ENCODE measurements at places on chromosomes 12 and 14.

DNA sequence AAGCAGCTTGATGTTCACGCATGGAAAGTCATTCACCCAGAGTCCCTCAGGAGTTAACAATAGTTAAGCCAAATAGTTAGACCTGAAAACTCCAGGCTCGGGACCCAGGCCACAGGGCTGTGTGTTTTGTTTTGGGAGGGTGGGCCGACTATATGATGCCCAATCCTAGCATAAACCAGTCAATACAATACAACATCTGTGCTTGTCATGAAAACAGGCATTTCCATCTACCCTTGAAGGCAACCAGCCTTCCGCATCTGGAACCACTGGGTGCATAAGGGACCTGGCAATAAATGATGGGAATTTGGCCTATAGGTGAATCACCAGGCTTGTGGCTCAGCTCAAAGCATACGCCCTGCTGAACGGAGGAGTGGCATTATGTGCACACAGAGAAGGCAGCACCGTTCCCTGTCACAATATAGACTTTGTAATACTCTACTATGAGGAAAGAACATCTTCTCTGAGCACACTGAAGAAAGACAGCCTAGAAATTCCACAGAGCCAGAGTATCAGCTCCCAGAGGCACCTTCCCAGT lies 91.0 kb upstream of the FOXN3 start:
- no peak for DNase-seq

DNA sequence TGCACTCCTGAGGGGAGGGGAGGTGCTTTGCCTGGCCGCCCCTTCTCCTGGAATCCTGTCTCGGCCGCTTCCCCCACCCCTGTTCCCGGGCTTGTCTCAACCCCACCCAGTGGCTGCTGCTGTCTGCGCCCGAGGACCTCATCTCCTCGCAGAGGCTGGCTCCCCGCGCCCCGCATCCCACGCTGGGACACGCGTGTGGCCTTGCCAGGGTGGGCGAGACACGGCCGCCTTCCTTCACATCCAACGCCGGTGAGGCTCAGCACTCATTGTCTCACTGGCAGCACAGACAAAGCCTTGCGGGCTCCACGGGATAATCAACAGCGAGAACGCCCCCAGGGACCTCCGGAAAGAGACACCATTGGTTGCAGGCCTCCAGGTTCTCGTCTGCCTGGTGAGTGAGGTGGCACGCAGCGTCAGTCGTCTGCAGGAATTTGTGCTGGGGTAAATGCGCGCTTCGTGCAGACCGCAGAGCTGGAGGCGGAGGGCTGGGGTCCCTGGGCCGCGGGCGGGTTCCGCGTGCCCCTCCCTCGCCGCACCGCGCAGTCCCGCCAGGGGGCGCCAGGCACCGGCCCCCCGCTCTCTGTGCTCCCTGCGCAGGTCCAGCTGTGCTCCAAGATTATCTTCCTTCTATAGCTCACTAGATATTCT lies 26.8 kb downstream of the CCDC177 start:
- DNase-seq, result no peak

DNA sequence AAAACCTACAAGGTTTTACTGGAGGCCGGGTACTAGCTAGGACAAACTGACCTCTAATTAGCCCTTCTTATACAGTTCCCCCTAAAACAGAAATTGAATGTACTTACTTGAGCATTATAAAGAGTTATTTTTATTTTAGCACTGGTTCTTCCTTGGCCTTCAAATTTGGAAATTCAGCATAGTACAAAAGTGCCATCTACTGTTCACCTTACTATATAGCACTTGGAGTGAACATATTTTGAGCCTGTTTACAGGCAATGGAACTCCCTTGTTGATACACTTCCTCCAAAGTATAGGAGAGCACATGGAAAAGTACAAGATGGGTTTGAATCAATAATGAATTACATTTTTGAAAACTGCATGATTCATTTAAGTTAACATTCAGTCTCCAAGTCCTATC lies 3.9 kb upstream of the POC1B start:
- DNase-seq, result peak; percentile 72

GRCh38 chr14:100824901-100825712 lies 811 bp upstream of the MEG3 start:
- DNase-seq, result no peak

DNA sequence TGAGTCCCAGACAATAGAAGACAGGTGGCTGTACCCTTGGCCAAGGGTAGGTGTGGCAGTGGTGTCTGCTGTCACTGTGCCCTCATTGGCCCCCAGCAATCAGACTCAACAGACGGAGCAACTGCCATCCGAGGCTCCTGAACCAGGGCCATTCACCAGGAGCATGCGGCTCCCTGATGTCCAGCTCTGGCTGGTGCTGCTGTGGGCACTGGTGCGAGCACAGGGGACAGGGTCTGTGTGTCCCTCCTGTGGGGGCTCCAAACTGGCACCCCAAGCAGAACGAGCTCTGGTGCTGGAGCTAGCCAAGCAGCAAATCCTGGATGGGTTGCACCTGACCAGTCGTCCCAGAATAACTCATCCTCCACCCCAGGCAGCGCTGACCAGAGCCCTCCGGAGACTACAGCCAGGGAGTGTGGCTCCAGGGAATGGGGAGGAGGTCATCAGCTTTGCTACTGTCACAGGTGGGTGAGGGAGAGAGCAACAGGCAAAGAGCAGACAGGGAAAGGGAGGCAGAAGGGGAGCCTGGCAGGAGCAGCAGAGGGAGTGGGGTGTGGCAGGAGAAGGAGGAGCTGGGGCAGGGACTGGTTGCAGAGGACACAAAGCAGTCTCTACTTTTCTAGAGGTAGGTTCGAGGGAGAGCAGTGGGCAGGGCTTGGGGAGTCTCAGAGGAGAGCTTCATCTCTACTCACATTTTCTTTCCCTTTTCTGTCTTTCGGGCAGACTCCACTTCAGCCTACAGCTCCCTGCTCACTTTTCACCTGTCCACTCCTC lies 452 bp downstream of the INHBE start:
- DNase-seq, result no peak

DNA sequence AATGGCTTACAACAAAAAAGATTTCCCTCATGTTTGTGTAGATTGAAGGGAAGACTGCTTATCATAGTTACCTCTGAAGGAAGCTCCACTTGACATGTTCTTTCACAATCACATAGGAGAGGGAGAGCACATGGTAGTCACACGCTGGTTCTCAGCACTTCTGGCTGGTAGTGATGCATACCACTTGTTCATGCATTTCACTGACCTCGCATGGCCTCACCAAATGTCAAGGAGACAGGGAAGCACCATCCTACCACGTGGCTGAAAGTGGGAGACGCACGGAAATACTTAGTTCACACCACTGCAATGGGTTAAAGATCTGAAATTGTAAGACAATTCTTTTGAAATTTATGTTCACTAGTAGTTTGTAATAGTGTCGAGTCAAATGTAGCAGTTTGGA lies 74.0 kb downstream of the PDE3A start:
- DNase-seq, result peak; percentile 25

- DNase-seq, result no peak
Measured at GRCh38 chr12:68013181-68013580, 23.9 kb downstream of the IFNG-AS1 start.

- DNase-seq, result no peak
Measured at GRCh38 chr14:68644101-68644500, 148.8 kb downstream of the ZFP36L1 start.

- no peak for DNase-seq
Measured at GRCh38 chr12:24212496-24212895, 263.0 kb upstream of the SOX5 start.

GRCh38 chr14:55540847-55541773 lies 38.9 kb upstream of the KTN1 start:
- DNase-seq, result no peak

- DNase-seq, result no peak
Measured at GRCh38 chr14:31613188-31613587, 52.0 kb downstream of the NUBPL start.

- DNase-seq, result peak; percentile 9
Measured at GRCh38 chr14:72715215-72715849, 178.6 kb downstream of the DPF3 start.

GRCh38 chr14:92603309-92604242 lies 90.0 kb downstream of the RIN3 start:
- no peak for DNase-seq

DNA sequence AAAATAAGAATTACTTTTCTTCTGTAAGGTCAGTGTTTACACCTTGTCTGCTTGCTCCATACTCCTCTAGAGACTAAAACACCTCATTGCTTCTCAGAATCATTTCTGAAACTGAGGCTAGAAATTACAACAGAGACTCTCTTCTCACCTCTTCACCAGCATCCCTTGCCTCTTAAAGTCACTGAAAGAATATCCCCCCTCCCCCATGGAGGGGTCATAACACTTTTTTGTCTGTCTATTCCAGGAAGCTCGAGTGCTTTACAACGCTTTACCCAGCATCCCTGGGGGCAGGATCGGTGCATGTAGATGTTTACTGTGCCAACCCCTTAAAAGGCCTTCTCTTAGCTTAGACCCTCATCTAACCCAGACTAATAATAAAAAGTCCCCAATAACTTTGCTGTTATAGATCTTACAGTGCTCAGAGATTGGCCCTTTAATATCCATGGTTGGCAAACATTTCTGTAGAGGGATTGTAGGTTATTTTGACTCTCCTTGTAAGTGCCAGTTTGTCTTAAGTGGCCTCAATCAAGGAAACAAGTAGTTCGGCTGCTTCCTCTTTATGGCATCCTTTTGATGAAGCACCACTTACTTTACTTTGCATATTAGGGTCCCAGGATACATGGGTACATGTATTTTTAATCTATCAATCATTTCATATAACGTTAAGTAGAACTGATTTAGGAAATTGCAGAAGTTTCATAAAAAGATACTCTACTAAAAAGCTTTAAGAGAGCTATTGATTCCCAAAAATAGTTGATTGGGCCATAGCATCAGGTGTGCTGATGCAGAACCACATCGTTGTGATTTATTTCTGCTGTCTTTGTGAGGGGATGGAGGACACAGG lies 29.3 kb downstream of the PRKCH start:
- no peak for DNase-seq

DNA sequence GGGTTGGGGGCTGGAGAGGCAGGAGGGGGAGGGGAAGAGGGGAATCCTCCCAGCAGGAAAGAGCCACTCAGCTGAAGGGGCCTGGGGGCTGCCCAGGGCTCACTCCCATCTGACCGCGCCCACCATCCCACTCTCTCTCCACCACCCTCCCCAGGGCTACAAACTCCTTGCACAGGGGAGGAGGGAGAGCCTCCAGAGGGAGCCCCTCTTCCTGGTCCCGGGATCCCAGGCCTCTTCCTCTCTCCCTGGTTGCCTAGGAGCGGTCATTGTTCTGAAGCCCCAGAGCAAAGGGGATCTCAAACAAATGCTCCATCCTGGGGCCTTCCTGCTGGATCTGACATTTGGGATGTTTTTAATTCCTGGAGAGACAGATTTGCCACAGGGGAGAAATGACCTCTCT lies 39.8 kb upstream of the DLK1 start:
- DNase-seq, result no peak

- peak; percentile 63 for DNase-seq
Measured at GRCh38 chr14:70416725-70417349, at the start of gene SYNJ2BP. Gene SYNJ2BP (minus strand): TSS chr14:70417090. CDS start chr14:70416963, 127 bp downstream.

DNA sequence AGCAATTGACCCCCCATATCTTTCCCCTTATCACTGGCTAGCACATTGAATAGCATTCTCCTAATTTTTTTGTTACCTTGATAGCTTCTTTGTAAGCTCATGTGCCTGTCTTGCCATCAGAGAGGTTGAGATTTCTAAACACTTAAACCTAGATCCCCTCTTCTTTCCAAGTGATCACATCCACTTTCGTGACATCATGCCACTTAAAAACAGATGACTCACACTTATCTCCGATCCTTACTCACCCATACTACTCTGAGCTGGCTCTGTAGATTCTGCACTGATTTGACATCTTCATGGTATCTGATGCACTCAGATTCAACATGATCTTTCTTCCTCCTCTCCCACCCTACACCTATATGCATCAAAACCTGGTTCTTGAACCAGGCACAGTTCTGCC lies 10.5 kb downstream of the GPR137C start:
- no peak for DNase-seq

DNA sequence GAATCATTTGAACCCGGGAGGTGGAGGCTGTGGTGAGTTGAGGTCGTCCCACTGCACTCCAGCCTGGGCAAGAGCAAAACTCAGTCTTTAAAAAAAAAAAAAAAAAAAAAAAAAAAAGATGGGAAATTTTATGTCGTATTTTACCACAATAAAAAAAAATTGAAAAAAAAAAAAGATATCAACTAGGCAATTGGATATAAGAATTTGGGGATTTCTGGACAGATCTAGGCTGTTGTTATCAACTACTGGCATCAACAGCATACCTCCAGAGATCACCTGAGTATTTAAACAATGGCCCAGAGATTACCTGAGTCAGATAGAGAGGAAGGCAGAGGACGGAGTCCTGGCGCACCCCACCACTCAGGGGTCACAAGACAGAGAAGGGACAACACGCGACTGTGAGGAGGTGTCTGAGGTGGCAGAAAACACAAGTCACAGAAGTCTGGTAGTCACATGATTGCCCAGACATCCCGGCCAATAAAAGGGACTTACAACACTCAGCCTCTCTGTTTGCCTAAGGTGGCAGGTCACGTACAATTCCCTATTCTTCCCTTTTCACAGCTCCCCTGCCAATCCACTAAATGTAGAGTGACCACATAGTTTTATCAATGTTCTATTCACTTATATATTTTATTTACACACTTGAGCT lies 1.8 kb downstream of the SPRING1 start:
- peak; percentile 35 for DNase-seq

GRCh38 chr12:62813031-62813829 lies 121.7 kb downstream of the PPM1H start:
- DNase-seq, result peak; percentile 55

Data from inflammatory macrophage (primary cell).